Fibroblast of skin of left biceps (primary cell): ENCODE measurements at places on chromosomes 5 and 9.

GRCh38 chr5:141031006-141031405 is 20.2 kb upstream of the PCDHB1 start:
- DNase-seq: no peak

GRCh38 chr5:28014779-28015178 is 976.4 kb upstream of the CDH9 start:
- DNase-seq: no peak

DNA sequence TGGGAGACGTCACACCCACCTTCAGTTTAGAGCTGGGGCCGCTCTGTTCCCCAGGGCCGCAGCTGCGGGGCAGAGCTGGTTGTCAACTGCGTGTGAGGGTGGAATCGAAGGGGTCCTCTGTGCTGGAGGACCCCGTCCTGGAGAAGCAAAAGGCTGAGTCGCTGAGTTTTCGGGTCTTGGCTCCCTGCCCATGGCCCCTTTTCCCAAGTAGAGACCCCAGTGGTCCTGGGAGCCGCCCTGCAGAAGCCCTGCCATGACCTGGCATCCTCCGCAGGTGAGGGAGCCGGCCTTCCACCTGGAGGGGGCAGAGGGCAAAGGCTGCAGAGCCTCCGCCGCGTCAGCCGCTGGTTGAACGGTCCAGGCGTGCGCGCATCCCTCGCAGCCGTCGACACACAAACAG is 90.4 kb upstream of the COL5A1 start:
- DNase-seq: no peak

- DNase-seq: no peak
Observed at GRCh38 chr5:52771343-52772039, 16.2 kb upstream of the ITGA1 start.

- no peak for DNase-seq
Observed at GRCh38 chr9:88535226-88536022, 446 bp downstream of the NXNL2 start.

DNA sequence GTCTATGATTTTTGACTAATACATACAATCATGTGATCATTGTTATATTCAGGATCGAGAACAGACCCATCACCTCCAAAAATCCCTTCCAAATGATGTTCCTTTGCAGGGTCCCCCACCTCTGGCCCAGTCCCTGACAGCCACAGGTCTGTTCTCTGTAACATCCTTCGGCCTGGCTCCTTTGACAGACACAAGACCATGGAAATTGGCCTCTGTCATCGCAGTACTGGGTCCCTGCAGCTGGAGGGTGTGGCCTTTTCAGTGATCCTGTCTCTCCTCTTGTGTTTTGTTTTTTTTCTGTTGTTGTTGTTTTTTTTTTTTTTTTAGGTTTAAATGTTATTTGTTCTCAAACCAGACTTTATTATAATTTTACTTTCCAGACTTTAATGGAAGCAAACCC is 27.4 kb upstream of the ANKRD33B start:
- no peak for DNase-seq

DNA sequence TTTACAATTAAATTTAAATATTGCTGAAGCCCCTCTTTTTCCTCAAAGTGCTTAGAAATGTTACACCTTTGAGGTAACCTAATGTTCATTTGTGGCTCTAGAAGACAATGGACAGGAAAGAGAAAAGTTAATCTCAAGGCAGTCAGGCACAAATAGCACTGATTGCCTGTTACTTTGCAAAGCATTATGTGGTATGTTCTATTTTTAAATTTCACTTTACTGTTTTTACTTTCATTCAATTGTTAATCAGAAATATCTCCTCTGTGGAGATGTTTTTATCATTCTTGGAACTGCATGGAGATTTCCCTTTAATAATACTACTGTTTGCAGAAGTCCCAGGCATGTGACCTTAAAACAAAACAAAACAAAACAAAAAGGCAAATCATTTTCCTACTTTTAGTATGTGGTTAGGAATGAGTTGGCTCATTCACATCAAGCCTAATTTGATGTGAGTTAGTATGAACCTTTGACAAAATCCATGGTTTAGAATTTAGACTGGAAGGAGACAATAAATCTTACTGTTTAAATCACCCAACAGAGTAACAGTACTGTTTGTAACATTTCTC is 67.5 kb downstream of the CWC27 start:
- DNase-seq: no peak

DNA sequence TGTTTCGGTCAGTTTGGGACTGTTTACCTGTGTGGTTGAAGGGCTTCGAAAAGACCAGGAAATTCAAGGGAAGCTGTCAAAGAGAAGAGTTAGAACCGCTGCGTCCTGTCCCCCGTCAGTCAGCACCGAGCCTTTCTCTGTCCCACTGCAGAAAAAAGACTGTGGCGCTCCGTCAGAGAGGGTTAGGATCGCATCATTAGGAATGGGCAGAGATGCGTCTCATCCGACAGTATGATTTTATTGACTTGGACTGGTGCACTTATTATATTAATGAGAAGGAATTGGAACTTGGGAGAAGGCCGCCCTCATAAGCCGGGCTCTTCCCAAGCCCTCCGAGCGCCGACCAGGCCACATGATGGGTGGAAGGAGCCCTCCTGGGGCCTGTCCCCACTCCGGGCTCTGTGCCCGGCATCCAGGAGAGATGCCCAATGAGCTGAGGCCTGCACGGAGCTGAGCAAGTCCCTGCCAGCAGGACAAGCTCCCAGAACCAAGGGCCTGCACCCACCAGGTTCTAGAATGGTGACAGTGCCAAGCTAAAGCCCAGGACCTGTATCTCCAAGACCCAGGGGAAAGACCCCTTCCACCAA is 71.5 kb downstream of the NEK6 start:
- no peak for DNase-seq

- DNase-seq: no peak
Observed at GRCh38 chr9:93378276-93378675, 73.2 kb upstream of the FAM120A start.

- DNase-seq: no peak
Observed at GRCh38 chr9:27280860-27281259, 16.1 kb downstream of the EQTN start.
